ENCODE measurements at places on chromosomes 1 and 21. TPM values are rescaled to one million over a fixed set of nuclear protein-coding genes. Genes with fewer than 3 reads are reported as not detected.

DNA sequence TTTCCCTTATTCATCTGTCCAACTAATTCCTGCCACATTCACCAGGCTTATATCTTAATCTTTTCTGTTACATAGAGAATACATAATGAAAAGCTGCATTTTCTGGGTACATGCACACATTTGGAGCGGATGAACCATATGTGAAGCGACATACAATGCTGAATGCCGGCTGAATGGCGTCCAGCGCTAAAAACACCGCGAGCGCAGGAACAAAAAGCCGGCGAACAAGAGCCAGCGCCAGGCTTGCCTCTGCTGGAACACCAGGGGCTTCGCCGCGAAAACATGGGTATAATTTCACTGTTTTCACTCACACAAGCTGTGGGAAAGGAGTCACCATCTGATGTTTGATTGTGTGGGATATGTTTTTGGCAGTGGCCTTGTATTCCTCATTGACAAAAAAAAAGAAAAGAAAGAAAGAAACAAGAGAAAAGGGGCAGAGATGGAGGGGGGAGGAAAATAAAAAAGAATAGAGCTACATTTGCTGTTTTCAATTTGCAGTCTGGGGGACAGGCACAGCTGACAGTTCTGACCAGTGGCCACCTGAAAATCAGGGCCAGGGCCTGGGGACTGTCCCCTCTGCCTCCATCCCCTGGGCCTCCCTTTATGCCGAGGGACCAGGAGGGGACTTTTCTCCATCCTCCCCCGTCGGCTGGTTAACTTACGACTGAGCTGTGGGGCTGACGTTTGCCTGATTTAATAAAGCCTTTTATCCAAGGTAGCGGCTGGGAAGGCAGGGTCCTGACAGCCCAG lies 70.2 kb upstream of the OLIG2 start:
- no peaks in the 10 kb centered on the region for H3K27me3 ChIP-seq
- no peak for DNase-seq
- H3K27ac ChIP-seq, result no peak overlapping the region
- H3K4me1 ChIP-seq, result no peaks in the 10 kb centered on the region
- no peak overlapping the region for H3K4me3 ChIP-seq
- no peaks in the 10 kb centered on the region for H3K36me3 ChIP-seq

- H3K27me3 ChIP-seq, result peaks cover 18% of the 10 kb centered on the region
- no peak overlapping the region for H3K27ac ChIP-seq
- no peaks in the 10 kb centered on the region for H3K36me3 ChIP-seq
- DNase-seq, result no peak
- no peak overlapping the region for H3K4me3 ChIP-seq
Observed at GRCh38 chr1:23836037-23836436, 10.8 kb upstream of the HMGCL start.

DNA sequence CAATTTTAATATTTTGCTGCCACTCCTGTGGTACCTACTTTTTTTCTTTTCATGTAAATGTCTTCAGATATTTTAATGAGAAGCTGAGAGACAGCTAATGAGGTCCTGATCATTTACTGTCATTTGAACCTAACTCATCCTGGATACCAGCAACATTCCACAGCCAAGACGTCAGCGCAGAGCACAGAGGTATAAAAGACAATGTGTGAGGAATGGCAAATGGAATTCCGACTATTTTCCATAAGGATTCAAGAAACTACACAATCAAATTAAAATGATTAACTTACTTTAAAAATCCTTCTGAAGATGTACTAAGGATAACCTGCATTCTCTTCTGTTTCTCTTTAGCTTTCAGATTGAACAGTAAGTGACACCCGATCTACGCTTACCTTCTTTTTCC lies 38.8 kb downstream of the HEATR1 start:
- peaks cover 45% of the 10 kb centered on the region for H3K36me3 ChIP-seq
- H3K27ac ChIP-seq, result no peak overlapping the region
- no peaks in the 10 kb centered on the region for H3K27me3 ChIP-seq
- DNase-seq, result no peak
- H3K4me1 ChIP-seq, result no peaks in the 10 kb centered on the region
- no peak overlapping the region for H3K4me3 ChIP-seq

- H3K4me3 ChIP-seq, result no peak overlapping the region
- H3K36me3 ChIP-seq, result no peaks in the 10 kb centered on the region
- no peak overlapping the region for H3K27ac ChIP-seq
- no peak for DNase-seq
Observed at GRCh38 chr21:31052489-31053142, 14.3 kb upstream of the KRTAP19-8 start.

DNA sequence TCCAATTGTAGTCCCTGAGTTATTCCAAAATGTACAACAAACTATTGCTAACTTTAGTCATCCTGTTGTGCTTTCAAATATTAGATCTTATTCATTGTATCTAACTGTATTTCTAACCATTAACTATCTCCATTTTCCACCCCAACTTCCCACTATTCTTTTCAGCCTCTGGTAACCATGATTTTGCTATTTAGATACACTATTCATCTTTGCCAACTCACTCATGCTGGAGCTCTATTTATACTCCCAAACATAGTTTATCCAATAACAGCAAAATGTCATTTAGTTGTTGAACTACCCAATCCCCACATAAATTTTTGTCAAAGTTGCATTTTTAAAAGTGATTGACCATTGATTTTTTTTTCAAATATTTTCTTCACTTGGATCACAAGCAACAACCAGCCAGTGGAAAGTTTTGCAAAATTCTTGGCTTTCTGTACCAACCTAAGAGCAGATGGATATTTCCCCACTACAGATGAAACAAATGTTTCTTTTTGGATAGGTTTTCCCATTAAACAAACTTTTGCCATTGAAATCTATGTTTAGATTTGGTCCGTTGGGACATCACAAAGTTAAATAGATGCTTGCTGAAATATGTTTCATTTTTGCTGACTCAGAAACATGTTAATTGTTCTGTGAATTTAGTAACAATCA lies 866.0 kb downstream of the LTN1 start:
- no peak overlapping the region for H3K27ac ChIP-seq
- no peaks in the 10 kb centered on the region for H3K4me1 ChIP-seq
- no peak for DNase-seq
- no peak overlapping the region for H3K4me3 ChIP-seq
- H3K27me3 ChIP-seq, result no peaks in the 10 kb centered on the region
- no peaks in the 10 kb centered on the region for H3K36me3 ChIP-seq

DNA sequence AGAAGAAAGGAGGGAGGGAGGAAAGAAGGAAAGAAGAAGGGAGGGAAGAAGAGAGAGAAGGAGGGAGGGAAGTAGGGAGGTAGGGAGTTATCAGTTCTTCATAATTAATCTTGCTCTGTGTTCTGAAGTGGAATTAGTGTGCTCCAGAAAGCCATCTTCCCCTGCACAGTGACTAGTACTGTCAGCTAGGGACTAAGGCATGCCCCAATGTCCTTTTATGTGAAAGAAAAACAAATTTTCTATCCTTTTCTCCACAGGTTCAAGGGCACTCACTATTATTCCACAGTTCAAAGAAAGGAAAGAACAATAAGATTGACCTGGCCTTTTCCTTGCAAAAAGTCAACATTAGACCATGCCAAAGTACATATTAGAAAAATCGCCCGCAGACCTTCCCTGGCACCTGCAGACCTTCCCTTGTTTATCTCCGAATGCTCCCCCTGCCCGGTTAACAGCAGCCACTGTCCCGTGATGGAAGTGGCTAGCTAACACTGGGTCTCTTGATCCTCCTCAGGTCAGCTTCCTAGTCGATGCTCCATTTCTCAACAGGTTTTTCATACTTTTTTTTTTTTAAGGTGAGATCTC lies 107.2 kb upstream of the EDEM3 start:
- no peaks in the 10 kb centered on the region for H3K4me1 ChIP-seq
- no peaks in the 10 kb centered on the region for H3K36me3 ChIP-seq
- no peak overlapping the region for H3K27ac ChIP-seq

DNA sequence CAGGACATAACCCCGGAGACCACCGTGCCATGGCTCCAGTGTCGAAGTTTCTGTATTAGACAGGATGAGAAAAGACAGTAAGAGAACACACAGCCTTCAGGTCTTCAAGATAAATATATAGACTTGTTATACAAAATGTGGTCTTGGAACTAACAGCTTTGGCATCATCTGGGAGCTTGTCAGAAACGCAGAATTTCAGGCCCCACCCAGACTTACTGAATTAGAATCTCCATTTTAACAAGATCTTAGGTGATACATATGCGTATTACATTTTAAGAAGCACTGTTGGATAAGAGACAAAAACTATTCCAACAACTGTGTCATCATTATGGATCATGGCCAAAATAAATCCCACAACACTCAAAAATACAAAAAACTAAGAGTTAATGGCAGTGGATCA lies 239.3 kb downstream of the ASTN1 start:
- no peak overlapping the region for H3K27ac ChIP-seq
- no peak for DNase-seq
- no peaks in the 10 kb centered on the region for H3K4me1 ChIP-seq
- H3K27me3 ChIP-seq, result no peaks in the 10 kb centered on the region
- H3K4me3 ChIP-seq, result no peak overlapping the region

- no peaks in the 10 kb centered on the region for H3K4me1 ChIP-seq
- H3K27ac ChIP-seq, result no peak overlapping the region
- H3K36me3 ChIP-seq, result no peaks in the 10 kb centered on the region
Observed at GRCh38 chr1:97145321-97145956, 423.9 kb downstream of the PTBP2 start.

DNA sequence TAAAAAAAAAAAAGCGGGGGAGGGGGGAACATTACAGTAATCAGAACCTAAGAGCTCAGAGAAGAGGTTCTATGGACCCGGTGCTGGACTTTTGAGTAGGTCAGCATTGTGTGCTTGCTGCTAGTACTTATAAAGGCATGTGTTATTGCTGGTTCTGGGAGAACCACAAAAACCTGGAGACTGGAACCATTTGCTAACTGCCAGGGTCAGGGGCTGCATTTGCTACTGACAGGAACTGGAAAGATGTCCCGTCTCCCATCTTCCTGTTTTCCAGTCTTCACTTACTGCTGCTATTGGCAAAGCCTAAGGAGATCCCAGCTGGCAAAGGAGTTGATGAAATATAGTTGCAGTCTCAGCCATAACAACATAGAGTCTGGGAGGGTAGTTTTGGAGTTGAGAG lies 4.3 kb downstream of the RNF2 start:
- DNase-seq, result peak; percentile 24
- no peak overlapping the region for H3K4me3 ChIP-seq
- no peaks in the 10 kb centered on the region for H3K27me3 ChIP-seq
- no peaks in the 10 kb centered on the region for H3K36me3 ChIP-seq

GRCh38 chr1:71944006-71944405 lies 338.3 kb downstream of the NEGR1 start:
- no peak for DNase-seq
- no peak overlapping the region for H3K27ac ChIP-seq
- H3K27me3 ChIP-seq, result no peaks in the 10 kb centered on the region
- no peaks in the 10 kb centered on the region for H3K4me1 ChIP-seq
- H3K4me3 ChIP-seq, result no peak overlapping the region

DNA sequence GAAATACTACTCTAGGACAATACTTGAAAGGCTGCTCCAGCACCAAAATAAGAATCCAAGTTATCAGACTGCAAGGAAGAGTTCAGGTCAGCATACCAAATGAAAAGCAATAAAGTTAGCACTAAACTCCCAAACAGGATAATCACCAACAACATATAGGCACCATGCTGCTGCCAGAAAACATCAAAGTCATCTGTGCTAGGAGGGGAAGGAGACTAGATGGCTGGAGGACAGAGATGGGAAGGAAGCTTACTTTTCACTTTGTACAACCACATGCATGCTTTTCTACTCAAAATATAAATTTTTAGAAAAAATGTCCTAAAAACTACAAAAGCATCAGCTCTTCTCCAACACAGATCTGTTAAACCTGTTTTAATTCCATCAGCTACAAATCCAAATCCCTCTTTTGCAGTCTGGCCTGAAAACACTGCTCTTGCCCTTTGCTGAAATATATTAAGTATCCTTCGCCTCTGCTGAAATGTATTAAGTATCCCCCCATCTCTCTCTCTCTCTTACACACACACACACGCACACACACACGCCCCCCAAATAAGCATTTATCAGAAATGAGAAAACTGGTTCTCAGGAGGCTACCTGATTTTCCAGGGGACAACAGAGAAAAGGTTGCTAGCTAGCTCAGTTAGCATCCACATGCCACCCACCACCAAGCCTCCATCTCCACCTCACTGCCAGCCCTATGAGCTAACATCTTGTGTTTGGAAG lies 1.5 kb downstream of the GATAD2B start:
- peaks cover 30% of the 10 kb centered on the region for H3K4me1 ChIP-seq
- peak overlapping the region; percentile 92 for H3K27ac ChIP-seq
- DNase-seq, result no peak
- H3K36me3 ChIP-seq, result no peaks in the 10 kb centered on the region
- no peaks in the 10 kb centered on the region for H3K27me3 ChIP-seq

- no peak overlapping the region for H3K4me3 ChIP-seq
- H3K36me3 ChIP-seq, result no peaks in the 10 kb centered on the region
- H3K27me3 ChIP-seq, result peaks cover 3% of the 10 kb centered on the region
- H3K4me1 ChIP-seq, result peaks cover 64% of the 10 kb centered on the region
- H3K27ac ChIP-seq, result no peak overlapping the region
- no peak for DNase-seq
Observed at GRCh38 chr1:208160259-208160819, 83.8 kb downstream of the PLXNA2 start.

DNA sequence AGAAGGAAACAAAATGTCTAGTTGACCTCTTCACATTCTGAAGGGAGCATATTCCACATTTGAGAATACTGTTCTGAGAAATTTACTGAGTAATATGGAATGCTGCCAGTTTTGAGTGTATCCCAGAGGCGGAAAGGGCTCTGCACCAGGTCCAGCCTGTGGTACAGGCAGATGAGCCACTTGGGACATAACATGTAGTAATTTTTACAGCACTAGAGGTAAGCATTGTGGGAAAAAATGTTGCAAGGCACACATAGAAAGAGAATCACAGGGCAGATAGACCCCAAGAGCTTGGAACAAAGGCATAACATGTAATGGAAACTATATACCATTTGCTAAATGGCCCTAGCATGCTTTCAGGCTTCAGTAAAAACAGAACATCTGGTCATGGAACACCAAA lies 228.5 kb downstream of the USH2A start:
- no peaks in the 10 kb centered on the region for H3K4me1 ChIP-seq
- DNase-seq, result no peak
- no peak overlapping the region for H3K4me3 ChIP-seq
- no peaks in the 10 kb centered on the region for H3K36me3 ChIP-seq

- H3K27me3 ChIP-seq, result no peaks in the 10 kb centered on the region
- no peaks in the 10 kb centered on the region for H3K36me3 ChIP-seq
- no peak overlapping the region for H3K27ac ChIP-seq
Observed at GRCh38 chr1:199205740-199206441, 567.1 kb downstream of the PTPRC start.

- H3K36me3 ChIP-seq, result no peaks in the 10 kb centered on the region
- no peak overlapping the region for H3K4me3 ChIP-seq
- no peaks in the 10 kb centered on the region for H3K27me3 ChIP-seq
- no peaks in the 10 kb centered on the region for H3K4me1 ChIP-seq
Observed at GRCh38 chr1:173002891-173003838, 47.6 kb downstream of the TNFSF18 start.

- H3K27me3 ChIP-seq, result no peaks in the 10 kb centered on the region
- no peak overlapping the region for H3K27ac ChIP-seq
- no peaks in the 10 kb centered on the region for H3K36me3 ChIP-seq
Observed at GRCh38 chr1:25674807-25675084, 58.2 kb downstream of the MAN1C1 start.

Gene RIPPLY3
- not detected for total RNA-seq

Gene E2F2
- total RNA-seq, result 2.5 TPM

Gene ERI3
- total RNA-seq, result 92.1 TPM

Gene MDM4
- total RNA-seq, result 62.0 TPM

Gene PDZK1IP1
- total RNA-seq, result not detected

Gene ELOVL1
- total RNA-seq, result 24.1 TPM

Gene PRAMEF4
- not detected for total RNA-seq

Gene ANKRD35
- total RNA-seq, result not detected

Gene C1orf174
- 20.3 TPM for total RNA-seq

Gene LRRIQ3
- 0.81 TPM for total RNA-seq

Gene CD101
- 0.92 TPM for total RNA-seq

All from cardiac muscle cell (in vitro differentiated cells and primary cell).